ENCODE measurements at places on chromosomes 16 and 17.

- DNase-seq, result no peak
Measured at GRCh38 chr16:87847785-87848675, 21.3 kb downstream of the SLC7A5 start.

GRCh38 chr16:3659251-3659650 is 4.8 kb downstream of the DNASE1 start:
- DNase-seq, result peak; percentile 29

GRCh38 chr16:73057291-73058210 is 9.6 kb upstream of the ZFHX3 start:
- DNase-seq, result no peak

GRCh38 chr16:11276143-11276895 is at the start of gene PRM2:
Gene PRM2, minus strand, starts transcription at chr16:11276480. Its CDS starts 110 bp downstream, at chr16:11276370.
- no peak for DNase-seq

DNA sequence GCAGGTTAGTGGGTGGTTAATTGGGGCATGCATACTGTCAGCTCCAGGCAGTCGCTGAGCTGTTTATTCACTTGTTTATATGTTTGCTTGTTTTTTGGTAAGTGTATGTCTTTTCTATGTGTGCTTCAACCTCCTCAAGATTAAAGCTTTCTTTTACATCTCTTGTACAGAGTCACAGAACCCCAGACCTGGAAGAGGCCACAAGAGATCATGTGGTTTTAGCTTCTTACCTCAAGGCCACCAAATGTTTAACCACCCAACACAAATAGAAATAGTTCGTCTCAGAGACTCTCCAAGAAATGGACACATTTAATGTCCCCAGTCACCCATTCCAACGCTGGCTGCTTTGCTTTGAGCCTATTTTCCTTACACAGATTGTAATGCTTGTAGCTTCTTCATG is 11.8 kb upstream of the TMEM98 start:
- no peak for DNase-seq

- no peak for DNase-seq
Measured at GRCh38 chr16:56125922-56126321, 65.4 kb upstream of the GNAO1 start.

GRCh38 chr16:11138769-11139325 is 117.2 kb downstream of the SOCS1 start:
- no peak for DNase-seq

DNA sequence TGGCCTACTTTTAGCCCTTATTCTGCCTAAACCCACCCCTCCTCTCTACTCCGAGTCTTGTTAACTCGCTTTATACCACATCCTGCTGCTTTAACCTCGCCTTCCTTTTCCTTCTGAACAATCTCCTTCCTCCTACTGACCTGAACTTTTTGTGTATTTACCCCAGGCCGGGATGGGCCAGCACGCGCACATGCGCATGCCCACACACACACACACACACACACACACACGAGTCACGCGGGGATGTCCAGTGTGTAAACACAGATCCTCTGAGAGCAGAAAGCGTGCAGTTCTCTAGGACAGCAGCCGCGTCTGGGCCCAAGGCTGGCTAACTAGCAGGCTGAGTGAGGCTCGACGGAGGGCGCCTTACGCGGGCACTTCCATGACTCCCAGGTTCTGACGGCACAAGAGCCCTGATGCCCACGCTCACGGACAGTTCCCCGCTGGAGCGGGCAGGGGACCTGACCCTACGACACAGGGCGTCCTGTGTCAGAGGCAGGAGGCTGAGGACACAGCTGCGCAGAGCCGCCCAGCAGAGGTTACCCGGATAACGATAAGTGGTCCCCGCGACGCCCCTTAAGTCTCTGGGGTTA is 610 bp downstream of the PIK3R5 start:
- no peak for DNase-seq

DNA sequence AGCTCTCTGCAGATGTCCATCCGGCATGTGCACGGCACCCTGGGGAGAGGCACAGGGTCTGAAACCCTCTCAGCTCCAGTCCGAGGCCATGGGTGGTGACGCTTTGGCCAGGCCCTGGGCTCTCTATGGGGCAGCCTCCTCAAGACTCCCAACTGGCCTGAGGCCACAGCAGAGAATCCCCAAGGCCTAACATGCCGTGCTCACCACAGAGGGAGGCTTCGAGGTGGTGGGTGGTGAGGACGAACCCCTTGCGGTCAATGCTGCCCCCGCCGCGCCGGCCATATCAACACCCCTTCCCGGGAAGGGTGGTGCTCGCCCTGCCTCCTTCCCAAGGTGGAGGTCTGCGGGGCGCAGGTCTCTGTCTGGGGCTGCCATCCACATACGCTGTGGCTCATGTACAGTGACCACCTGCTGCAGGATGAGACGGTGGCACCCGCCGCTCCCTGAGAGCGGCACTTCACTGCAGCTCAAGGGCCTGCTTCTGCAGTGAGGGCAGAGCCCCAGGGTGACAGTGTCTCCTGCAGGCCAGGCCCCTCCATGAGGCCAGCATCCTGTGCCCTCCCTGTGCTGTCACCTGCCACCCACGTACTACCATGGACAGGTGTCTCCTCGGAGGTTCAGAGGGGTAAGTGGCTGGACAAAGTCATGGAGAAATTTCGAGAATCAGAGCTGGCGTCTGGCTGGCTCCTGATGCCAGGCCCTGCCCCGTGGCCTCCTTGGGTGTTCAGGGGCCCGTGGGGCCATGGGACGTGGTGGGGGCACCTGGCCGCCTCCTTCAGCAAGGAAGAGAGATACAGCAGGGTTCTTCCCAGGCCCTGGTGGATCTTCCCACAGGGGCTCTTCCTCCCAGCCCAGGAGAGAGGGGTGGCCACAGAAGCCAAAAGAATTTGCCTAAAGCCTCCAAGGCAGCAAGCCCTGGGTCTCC is 54.6 kb upstream of the ACSF3 start:
- DNase-seq, result no peak

- no peak for DNase-seq
Measured at GRCh38 chr16:27413956-27414355, 12.0 kb downstream of the IL21R start.

DNA sequence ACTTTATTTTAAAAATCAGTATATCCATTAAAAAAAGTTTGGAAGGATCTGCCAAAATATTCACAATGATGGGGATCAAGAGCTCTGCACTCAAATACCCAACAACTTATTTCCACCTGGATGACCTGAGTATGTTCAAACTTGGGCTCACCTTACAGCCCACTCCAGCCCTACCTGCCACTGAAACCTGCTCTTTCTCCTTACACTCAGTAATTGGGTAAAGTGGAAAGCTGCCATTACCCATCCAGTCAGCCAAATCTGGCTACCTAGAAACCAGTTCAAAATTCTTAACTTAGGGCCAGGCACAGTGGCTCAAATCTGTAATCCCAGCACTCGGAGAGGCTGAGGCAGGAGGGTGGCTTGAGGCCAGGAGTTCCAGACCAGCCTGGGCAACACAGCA is 9.6 kb downstream of the VPS53 start:
- no peak for DNase-seq

DNA sequence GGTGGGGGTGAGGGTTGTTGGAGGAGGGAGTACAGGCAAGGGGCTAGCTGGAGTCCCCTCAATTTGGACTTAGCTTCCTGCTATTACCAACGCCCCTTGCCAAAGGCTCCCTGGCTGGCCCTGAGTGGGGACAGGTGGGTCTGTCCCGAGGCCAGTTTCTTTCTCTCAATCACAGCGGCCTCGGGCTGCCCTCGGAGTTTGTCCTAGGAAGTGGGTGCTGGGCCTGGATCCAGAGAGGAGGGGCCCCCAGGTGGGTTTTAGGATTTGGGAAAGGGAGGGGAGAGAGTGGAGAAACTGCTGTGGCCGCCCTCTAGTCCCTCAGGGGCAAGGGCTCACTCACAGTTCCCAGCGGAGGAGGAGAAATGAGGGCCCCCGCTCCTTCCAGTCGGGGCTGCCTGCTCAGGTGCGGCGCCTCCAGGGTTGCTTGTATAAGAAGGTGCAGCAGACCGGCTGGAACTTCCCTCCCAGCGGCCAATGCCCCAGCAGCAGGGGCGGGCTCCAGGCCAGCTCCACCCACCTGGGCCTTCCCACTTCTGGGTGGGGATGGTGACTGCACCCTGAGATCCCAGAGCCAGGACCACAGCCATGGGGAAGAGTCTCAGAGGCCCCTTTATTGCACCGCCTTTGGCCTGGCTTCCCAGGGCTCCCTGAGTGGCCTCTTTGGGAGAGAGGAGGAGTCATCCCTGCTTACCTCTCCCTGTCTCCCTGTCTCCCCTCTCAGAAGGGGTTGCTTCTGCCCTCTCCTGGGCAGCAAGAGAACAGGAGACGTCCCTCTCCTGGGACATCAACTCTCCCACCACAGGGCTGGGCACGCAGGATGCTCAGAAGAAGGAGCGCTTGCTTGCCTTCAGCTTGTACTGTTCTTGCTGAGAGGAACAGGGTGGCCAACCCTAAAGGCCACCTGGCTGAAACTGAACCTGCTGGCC is 112.0 kb upstream of the SMURF2 start:
- peak; percentile 86 for DNase-seq

DNA sequence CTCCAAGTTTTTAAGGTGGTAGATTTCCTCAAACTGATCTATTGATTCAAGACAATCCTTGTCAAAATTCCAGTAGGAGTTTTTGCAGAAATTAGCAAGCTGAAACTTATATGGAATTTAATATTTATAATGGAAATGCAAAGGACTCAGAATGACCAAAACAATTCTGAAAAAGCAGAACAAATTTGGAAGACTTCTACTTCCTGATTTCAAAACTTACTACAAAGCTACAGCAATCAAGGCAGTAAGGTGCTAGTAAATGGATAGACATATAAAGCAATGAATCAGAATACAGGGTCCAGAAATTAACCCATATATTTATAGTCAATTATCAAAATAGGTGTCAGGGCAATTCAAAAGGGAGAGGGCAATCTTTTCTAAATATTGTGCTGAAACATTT is 11.8 kb upstream of the IL21R start:
- DNase-seq, result no peak

- no peak for DNase-seq
Measured at GRCh38 chr16:69501956-69502745, 63.6 kb upstream of the NFAT5 start.

GRCh38 chr17:83123896-83124801 is 44.7 kb downstream of the METRNL start:
- no peak for DNase-seq

- DNase-seq, result no peak
Measured at GRCh38 chr17:47883589-47884426, 12.2 kb upstream of the SP2 start.

Data from SW480 (cell line).